ENCODE measurements at places on chromosomes 11 and 22. TPM values are rescaled to one million over a fixed set of nuclear protein-coding genes. Genes with fewer than 3 reads are reported as not detected.

DNA sequence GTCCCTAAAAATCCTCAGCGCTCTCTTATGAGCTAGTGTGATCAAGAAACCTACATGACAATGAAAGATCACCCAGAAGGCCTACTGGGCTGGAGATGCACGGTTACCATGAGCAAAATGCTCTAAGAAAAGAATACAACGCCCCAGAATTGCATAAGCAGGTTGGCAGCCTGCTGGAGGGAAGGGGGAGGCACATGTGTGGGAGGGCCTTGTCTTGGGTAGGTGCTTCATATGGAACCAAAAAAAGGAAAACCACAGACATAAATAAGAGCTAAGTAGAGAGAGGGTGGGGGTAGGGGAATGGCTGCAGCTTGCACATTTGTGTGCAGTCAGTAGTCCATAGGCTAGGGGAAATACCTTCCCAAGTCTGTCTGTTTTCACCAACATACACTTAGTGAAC lies 2.8 kb downstream of the SIAE start:
- DNase-seq: no peak

DNA sequence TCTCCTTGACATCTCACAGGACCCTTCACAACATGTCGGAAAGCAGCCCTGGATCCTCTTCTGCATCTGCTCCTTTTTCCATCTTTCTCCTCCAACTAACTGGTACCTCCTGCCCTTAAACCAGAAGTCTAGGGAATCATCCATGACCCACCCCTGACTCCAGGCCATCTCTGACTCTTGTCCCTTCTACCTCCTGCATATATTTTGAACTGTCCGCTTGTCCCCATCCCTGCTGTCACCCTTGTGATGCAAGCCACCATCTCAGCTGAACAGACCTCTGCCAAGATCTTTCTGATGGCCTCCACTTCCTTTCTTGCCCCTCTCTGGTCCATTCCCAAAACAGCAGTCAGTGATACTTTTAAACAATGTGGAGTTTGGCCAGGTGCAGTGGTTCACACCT lies 7.0 kb downstream of the RIBC2 start:
- no peak for DNase-seq

The CBLIF gene
- total RNA-seq: not detected

The GAL3ST3 gene
- total RNA-seq: 1.3 TPM

The RAG1 gene
- total RNA-seq: 0.58 TPM

- no peak for DNase-seq
These were observed 39.7 kb downstream of the ME3 start for GRCh38 chr11:86632499-86633269.

The CARD18 gene
- not detected for total RNA-seq

- DNase-seq: no peak
These were observed 4.0 kb downstream of the POU2AF3 start for GRCh38 chr11:111302298-111302697.

DNA sequence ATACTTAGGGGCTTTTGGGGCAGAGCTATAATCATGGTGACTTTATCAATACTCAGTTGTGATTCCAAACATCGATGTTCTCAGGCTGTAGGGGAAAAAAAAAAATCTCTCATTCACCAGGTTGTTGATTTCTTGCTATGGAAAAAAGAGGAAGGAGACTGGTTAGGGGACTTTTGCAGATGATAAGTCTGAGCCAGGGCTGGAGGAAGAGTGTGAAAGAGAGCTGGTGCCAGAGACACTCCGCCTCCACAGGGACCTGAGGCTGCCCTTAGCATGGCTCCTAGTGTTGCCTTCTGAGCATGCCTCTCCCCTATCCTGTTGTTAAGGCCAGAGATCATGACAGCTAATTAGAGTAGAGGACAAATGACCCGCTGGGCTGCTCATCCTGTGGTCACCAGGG lies 16.9 kb downstream of the UPB1 start:
- DNase-seq: no peak

The PRG3 gene
- not detected for total RNA-seq

GRCh38 chr22:33247758-33248157 lies 189.6 kb upstream of the SYN3 start:
- no peak for DNase-seq

GRCh38 chr22:38081941-38082828 lies 1.8 kb downstream of the SLC16A8 start:
- peak; percentile 27 for DNase-seq

DNA sequence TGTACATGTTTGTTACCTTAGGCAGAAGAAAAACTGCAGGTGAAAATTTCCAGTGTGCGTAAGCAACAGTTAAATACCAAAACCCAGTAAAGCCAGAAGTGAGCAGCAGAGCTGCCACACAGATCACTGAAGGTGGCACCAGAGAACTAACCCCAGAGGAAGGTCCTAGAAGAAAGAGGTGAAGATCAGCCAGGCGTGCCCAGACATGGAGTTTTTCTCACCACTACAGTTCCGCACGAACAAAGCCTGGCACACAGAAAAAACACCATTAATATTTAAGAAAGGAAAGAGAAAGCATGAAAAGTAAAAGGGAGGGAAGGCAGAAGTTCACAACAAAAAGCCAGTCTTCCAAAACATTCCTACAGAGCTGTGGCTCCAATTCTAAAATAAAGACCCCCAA lies 60.7 kb downstream of the STK33 start:
- no peak for DNase-seq

Measured in heart left ventricle (tissue), 16 donors.